ENCODE measurements at places on chromosomes 3 and 15. TPM values are rescaled to one million over a fixed set of nuclear protein-coding genes. Genes with fewer than 3 reads are reported as not detected.

CFAP20DC gene
- total RNA-seq: 1.9 TPM

ALDH1A3 gene
- total RNA-seq: 20.1 TPM

RGMA gene
- 0.49 TPM for total RNA-seq

PCSK6 gene
- 12.4 TPM for total RNA-seq

SLCO2A1 gene
- total RNA-seq: 0.22 TPM

CAV3 gene
- total RNA-seq: not detected

PLA2G4D gene
- not detected for total RNA-seq

GALK2 gene
- total RNA-seq: 21.3 TPM
